GM12891 (cell line): ENCODE measurements at places on chromosomes 5 and 9.

DNA sequence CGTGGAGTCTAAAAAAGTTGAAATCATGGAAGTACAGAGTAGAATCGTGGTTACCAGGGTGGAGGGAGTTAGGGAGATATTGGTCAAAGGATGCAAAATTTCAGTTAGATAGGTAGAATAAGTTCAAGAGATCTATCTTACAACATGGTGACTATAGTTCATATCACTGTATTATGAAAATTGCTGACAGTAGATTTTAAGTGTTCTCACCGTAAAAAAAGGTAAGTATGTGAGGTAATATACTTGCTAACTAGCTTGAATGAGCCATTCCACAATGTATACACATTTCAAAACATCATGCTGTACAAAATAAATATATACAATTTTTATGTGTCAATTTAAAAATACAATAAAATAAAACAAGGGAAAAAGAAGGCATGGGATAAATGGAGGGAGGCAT lies 392.1 kb downstream of the CAAP1 start:
- no peak for DNase-seq

GRCh38 chr9:10268531-10269485 lies 344.0 kb downstream of the PTPRD start:
- peak; percentile 4 for DNase-seq

- no peak for DNase-seq
These were observed 44.4 kb downstream of the PHAX start for GRCh38 chr5:126645132-126645531.

DNA sequence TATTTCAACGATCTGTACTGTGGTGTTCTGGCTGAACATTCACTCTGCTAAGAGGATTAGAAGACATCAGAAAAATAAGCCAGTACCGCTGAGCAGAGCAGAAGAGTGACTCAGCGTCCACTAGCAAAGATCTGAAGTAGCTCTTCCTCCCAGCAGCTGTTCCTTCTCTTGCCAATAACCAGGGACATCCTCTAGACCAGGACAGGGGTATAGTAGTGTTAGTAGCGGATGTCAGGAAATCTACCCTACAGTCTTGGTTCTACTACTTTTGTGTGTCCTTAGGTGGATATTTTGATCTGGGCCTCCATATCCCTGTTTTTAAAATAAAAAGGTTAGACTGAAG lies 103.6 kb downstream of the TSSK1B start:
- DNase-seq = no peak

- DNase-seq = no peak
These were observed 17.4 kb downstream of the FRMPD1 start for GRCh38 chr9:37668116-37668601.

- no peak for DNase-seq
These were observed 15.4 kb downstream of the IARS1 start for GRCh38 chr9:92278110-92278509.

- no peak for DNase-seq
These were observed 11.1 kb downstream of the CD74 start for GRCh38 chr5:150401376-150402228.

DNA sequence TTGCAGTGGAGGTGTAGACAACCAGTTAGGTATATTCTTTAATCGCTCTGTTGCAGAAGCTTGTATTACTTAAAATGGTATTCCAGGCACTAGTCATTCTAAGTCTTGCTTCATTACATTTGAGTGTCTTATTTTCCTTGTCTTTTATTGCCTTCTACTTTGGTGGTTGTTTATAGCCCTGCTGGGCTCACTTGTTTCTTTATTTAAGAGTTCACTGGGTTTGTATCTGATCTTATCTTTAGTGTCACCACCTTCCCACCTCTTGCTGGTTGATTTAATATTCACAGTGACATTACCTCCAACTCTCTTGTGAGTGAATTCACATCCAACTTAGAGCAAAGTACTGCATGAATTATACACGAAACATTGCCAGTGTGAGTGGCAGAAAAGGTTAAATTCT lies 83.6 kb upstream of the BNC2 start:
- no peak for DNase-seq

- DNase-seq = no peak
These were observed 96.3 kb downstream of the GLDC start for GRCh38 chr9:6549106-6549800.

GRCh38 chr9:13213337-13213736 lies 66.2 kb downstream of the MPDZ start:
- no peak for DNase-seq

DNA sequence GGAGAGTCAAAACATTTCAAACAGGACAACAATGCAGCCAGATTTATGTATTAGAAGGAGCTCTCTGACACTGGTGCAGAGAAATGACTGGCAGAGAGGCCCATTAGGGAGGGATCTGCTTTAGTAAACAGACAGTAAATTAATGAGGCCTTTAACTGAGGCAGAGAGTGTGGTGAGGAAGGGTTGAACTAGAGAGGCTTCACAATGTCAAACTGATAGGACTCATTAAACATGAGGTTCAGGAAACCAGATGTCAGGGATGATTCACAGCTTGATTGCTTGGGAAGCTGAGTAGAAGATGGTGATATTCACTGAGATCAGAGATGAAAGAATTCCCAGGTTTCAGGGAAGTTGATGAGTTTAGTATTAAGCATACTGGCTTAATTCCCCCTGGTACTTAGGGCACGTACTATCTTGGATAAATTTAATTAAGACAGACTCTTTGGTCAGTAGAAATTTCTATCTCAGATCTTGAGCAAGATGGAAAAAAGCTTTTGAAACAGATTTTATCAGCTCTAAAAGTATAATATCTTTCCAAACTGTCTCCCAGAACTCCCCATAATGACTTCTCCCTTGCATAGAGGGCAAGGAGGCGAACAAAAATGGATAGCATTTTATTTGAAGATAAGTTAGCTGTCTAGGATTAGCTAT lies 8.6 kb upstream of the MUSK start:
- DNase-seq = no peak

DNA sequence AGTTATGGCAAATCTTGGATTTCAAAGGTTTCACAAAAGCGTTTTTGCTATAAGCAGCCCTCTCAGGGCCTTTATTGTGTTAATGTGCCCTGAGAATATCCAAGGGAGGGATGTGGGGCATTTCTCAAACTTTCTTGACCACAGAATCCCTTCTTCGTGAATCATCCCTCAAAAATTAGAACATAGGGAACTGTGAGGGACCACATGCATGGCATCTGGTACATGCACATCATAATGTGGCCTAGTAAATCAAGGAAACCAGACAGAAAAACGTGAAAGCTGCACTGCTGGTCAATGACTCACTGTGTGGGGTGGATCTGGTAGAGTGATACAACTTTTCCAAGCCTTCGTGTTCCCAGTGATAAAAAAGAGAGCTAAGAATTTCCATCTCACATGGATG lies 22.4 kb downstream of the DDX31 start:
- no peak for DNase-seq

DNA sequence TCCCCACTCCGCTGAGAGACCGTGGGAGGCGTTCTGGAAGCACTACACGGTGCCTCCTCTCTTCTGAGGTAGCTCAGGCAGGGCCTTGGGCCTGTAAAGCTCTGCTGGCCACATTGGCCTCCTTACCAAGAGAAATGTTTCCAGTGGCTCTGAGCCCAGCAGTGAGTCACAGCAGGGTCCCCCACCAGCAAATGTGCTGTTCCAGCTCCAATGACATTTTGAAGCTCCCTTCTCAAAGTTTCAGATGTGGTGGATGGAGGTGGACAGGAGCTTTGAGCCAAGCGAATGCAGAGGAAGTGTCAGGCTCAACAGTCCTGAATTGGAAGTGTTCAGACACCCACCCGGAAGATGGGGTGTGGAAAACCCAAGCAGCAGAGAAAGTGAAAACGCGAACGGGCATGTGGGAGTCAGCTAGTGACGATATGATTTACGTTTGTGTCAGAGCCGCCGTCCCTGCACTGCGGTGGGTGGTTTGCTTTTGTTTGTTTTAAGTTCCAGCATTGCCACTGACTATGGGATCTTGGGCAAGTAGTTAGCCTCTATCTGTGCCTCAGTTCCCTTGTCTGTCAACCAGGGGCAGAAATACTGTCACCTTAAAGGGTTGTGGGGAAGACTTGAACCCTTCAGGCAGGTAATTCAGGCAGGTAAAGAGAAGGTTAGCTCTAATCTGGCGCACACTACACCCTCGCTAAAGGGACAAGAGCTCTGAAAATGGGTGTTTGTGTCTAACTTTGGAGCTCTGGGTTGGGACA lies 38.2 kb downstream of the C5orf15 start:
- DNase-seq = no peak

- no peak for DNase-seq
These were observed 237.3 kb downstream of the ZSWIM6 start for GRCh38 chr5:61569353-61569752.

GRCh38 chr9:5485378-5486085 lies 24.8 kb upstream of the PDCD1LG2 start:
- no peak for DNase-seq

DNA sequence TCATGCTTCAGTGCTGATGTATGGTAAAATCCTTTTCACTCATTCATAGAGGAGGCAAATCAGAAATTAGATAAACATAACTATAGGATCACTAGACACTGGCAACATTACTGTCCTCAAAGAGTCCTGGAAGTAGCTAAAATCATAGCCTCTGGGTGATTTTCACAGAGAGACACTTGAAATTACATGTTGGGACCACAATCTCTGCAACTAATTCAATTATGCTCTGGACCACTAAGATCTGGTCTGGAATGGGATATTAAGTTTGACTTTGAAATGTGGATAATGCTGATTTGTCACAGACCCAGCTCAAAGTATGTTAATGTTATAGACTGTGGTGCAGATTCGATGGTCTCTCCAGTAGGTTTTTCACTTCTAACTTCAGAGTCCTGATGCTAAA lies 214.6 kb upstream of the CCNH start:
- DNase-seq = no peak

GRCh38 chr9:137028263-137029057 lies 423 bp upstream of the ABCA2 start:
- peak; percentile 70 for DNase-seq

- DNase-seq = no peak
These were observed 5.3 kb upstream of the BICD2 start for GRCh38 chr9:92769990-92770359.

DNA sequence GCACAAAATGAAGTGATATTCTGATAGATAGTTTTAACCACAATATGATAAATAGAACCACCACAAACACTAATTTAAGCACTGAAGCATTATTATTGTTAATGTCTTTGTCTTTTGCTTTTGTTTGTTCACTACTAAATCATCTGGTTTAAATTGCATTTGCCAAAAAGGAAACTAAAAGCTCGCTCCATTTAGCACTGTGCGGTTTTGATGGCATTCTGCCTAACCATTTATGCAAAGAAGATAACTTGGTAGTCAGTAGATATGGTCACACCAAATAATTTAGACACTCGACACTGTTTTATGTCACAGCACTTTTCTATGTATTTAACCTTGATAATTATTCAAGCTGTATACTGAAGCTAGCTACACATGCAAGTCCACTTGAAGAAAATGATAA lies 849.8 kb upstream of the CDH6 start:
- no peak for DNase-seq

- DNase-seq = no peak
These were observed 81.1 kb upstream of the NR3C1 start for GRCh38 chr5:143484601-143485000.

DNA sequence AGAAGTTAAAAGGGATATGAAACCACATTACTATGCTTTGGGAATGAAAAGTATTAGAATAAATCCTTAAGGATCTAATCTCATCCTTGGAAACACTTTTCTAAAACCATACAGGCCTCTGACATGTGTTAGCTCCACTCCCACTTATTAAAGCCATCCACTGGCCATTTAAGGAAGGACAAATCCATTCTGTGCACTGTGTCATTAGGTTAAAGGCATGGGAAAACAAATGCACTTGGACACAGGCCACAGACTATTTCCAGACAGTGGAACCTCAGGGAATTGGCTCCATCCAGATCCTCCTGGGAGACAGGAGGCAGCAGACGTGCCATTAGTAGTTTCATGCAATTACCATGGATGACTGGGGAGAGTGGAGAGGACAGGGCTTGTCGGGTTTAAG lies 454.9 kb downstream of the ENC1 start:
- DNase-seq = no peak

- DNase-seq = no peak
These were observed 15.7 kb downstream of the LMBRD2 start for GRCh38 chr5:36135988-36136387.

GRCh38 chr9:20619487-20620200 lies 2.7 kb downstream of the MLLT3 start:
- no peak for DNase-seq

GRCh38 chr9:37412431-37413151 lies 9.9 kb upstream of the GRHPR start:
- no peak for DNase-seq

DNA sequence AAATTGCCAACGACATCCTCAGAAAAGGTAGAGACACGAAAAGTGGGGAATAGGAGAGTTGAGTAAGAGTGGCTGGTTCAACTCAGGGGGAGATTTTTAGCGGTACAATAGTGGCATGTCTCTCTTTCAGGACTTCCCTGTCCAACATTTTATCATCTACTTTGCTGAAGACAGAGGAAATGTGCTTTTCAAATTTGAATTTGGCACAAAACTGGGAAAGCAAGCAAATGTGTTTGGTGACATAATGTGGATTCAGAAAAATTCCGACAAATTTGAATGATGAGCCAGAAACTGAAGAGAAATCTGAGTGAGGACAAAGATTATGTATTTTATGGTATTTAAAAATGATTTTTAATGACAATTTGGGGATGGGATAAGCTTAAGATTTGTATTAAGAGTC lies 33.6 kb upstream of the ZNF608 start:
- no peak for DNase-seq

- no peak for DNase-seq
These were observed 6.3 kb downstream of the TMEM38B start for GRCh38 chr9:105700668-105701067.

DNA sequence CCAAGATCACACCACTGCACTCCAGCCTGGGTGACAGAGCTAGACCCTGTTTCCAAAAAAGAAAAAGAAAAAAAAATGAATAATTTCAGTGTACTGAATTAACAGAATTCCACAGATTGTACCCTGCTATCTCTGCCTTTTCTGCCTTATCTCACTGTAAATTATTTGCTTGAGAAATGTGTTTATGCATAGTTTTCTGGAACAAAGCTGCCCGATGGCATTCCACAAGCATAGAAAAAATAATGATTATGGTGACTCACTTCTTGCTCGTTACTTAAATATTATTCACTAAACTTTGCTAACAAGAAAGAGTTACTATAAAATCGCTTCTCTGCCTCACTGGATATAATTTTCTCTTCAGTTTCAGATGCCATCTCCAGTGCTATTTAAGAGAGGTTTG lies 88.7 kb upstream of the FAM169A start:
- no peak for DNase-seq

DNA sequence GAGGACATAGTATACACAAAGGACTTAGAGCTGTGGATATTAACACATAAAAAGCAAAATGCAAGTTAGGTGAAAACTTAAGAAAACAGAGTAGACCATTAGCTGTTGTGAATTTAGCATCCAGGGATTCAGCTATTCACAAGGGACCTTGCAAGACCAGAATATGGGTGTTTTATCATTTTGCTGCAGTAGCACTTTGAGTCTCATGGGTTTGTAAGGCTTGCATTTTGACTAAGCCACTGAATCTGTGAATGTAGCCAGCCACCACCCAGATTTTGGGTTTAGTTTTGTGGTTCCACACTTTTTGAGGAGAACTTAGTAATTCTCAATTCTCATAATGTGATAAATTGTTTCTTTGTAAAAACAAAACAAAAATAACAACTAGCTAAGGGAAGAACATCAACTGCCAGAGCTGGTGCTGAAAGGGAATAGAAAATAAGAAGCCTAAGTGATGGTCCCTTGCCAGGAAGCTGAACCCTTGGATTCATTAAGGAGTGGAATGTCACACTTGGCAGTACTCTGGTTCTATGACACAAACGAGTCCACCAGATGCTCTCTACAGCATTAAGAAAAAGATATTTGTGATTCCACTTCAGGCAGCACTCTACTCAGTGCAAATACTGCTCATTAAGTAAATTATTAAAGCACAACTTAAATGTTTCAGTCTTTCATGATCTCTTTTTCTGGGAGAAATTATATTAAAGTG lies 557.4 kb upstream of the ZNF462 start:
- no peak for DNase-seq
